Left forelimb (tissue), 1 donor: ENCODE measurements at places on chromosomes 11 and 22.

GRCh38 chr22:30297991-30298701, 8.8 kb upstream of the CASTOR1 start:
- DNase-seq = no peak

- no peak for DNase-seq
Measured at GRCh38 chr11:11290354-11290753, 62.7 kb downstream of the CSNK2A3 start.

DNA sequence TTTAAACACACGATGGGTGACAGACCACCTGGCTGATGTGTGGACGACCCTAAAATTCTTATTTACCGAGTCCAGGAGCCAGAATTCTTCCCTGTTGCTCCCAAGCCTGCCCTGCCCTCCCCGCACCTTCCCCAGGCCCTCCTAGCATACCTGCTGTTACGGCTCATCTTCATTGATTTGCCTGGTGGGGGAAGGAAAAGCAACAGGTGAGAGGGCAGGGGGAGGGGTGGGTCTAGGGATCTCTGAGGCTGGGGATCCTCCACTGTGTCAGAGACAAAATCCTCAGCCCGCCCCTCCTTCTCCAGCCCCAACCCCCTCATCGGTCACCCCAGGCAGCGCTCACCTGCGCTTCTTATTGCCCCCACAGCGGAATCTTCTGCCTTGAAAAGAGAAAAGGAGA, 4.0 kb downstream of the FXYD2 start:
- no peak for DNase-seq

GRCh38 chr22:44737406-44738346, 14.7 kb upstream of the ARHGAP8 start:
- DNase-seq = no peak

DNA sequence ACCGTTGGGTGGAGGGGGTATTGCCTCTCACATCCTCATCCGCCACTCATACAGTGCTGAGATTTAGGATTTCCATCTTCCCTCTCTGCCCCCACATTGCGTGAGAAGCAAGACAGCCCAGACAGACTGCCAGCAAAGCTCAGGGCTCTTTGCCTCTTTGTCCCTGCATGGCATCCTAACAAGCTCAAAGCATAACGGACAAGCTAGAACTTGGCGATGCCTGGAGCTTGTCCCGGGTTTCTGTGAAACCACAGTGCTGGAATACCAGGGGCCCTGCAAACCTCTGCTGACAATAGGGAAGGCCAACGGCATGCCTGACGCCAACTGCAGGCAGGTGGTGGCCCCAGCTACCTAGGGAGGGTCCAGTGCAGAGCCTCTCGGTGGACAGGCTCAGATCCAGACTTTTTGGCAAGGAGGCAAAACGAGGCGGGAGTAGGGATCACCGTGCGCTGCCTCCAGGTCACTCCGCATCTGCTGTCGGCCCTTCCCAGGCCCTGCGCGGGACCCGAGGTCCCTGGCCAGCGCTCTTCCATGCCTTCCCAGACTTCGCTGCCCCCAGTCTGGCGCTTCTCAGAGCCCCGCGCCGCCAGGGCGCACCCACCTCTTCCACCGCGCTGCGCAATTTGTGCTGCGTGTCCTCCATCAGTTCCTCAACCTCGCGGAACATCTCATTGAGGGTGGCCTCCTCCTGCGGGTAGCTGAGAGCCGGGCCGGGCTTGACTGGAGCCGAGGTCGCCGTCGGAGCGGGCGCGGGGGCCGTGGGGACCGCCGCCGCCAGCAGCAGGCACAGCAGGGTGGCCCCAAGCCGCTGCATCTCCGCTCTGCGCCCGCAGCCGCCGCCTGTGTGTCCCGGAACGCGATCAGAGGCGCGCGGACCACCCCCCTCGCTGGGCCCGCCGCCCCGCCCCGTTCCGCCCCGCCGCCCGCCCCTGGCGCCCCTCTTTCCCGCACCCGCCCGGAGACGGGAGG, at the start of gene DKK3:
TSS of gene DKK3 (minus strand) at position 858 of the 969 bp plus-strand sequence. CDS start at position 814, 44 bp downstream.
- no peak for DNase-seq

GRCh38 chr22:35394011-35394312, 6.0 kb upstream of the MCM5 start:
- no peak for DNase-seq

DNA sequence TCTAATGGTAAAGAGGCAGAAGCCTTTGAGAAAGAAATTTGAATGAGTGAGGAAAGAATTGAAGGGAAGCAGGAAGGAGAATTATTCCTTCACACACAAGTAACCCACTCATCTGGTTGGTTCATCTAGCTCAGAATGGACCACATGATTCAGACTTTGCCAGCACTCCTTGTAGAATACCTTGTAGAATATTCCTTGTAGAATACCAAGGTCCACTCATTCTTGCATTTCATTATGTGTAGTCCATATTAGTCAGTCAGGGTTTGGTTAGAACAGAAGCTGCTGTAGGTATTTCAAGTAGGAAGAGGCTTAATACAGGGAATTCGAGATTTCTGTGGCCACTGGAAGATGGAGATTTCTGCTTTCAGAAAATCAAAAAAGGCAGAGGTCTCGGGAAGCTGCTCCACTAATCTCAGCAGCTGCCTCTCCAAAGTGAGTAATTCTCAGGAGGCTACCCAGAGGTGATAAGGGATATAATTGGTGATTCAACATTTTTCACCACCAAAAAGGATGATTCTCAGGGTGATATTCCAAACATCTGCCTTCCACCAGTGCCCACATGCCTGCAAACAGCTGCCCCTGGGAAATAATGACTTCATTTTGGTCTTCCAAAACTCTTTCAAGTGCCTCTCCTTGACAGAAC, 329.1 kb downstream of the TMEM135 start:
- no peak for DNase-seq

DNA sequence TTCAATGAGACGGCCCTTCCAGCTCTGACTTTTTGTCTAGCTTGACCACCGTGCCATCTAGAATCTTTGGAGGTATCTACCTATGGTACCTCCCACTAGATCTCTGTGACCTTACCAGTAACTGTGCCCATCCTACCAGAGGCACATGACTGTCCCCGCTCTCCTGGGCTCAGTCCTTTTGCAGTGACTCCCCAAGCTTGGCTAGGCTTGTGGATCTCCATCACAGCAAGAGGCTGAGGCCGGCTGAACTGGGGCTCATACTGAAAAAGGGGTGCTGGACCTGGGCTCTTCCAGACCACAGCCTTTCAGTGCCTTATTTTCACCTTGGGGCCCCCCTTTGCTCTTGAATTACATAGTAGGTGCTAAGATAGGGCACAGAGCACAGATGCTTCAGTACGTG, 27.3 kb downstream of the RELT start:
- DNase-seq = no peak

DNA sequence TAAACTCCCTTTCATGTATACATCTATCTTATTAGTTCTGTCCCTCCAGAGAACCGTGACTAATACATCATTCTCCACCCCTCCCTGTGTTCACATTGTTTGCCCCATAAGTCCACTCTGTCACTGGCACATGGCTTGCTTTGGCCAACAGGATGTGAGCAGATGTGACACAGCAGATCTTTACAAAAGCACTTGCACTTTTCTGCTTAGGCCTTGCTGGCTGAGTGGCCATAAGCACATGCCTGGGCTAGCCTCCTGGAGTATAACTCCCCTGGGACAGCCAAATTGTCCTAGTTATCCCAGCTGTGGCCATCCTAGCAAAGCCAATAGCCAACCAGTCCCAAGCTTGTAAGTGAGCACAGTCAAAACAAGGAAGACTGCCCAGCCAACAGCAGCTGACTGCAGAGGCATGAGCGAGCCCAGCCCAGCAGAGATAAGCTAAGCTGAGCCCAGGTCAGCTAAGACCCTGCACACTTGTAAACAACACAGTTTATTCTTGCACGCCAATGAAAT, 9.7 kb upstream of the RCN1 start:
- no peak for DNase-seq

GRCh38 chr11:115760461-115761320, 256.5 kb upstream of the CADM1 start:
- DNase-seq = no peak

DNA sequence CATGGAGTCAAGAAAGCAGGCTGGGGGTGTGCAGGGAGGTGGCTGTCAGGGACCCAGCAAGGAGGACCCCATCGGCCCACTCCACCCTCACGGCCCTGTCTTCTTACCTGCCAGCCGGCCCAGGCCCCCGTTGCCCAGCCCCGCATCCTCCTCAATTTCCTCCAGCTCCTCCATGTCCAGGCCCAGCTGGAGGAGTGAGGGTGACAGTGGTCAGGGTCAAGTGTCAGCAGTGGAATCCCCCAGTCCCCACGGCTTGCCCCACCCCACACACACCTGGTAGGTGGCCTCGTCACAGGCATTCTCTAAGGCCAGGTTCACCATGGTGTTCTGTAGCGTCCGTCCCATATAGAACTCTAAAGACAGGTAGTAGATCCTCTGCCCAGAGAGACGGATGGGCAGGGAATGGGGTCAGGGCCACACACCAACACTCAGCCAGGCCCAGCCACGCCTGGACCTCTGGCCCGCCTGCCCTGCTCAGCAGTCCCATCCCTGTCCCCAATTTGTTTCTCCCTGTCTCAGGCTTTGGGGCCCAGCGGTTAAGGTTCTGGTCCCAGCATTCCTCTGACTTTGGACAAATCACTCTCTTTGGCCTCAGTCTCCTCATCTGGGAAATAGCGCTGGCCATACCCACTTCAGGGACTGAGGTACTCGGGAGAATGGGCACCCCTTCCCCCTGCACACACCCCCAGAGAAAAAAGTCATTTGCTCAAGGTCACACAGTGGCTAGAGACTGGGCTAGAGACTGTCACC, 1.3 kb downstream of the PYGM start:
- DNase-seq = no peak

DNA sequence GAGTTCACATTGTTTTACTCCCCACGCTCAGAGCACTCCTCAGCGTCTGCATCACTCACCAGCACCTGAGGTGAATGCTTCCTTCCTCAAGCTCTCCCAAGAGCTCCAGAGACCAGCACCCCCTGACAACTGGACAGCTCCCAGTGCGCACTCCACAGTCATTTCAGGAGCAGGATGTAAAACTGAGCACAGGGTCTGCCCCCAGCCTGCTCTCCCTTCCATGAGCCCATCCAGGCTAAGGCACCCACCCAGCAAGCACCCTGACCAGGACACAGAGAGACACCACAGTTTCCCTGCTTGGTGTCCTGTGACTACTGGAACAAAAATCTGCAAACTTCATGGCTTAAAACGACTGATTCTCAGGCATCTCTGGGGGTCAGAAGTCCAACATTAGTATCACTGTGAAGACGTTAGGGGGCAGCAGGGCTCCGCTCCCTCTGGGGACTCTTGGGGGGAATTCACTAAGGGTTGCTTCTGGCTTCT, 3.3 kb downstream of the SCGB1D2 start:
- DNase-seq = no peak

DNA sequence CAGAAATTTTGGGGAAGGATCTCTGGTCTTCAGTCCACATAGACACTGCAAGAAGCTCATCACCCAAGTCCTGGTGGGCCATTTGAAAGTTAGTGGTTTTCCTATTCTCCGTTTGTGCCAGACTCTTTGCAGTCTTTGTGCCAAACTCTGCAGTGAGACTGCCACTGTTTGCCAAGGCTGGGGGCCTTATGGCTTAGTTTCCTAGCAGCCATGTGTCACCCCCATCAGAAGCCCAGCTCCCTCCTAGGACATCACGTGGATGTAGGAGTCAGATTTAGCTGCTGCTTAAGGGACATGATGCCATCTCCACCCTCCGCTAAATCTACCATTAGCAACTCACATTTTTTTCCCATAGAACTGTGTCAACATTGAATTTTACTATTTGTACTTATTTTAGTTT, 220.0 kb downstream of the C11orf91 start:
- DNase-seq = no peak

GRCh38 chr11:38547462-38547861, 1949.4 kb upstream of the RAG2 start:
- no peak for DNase-seq

DNA sequence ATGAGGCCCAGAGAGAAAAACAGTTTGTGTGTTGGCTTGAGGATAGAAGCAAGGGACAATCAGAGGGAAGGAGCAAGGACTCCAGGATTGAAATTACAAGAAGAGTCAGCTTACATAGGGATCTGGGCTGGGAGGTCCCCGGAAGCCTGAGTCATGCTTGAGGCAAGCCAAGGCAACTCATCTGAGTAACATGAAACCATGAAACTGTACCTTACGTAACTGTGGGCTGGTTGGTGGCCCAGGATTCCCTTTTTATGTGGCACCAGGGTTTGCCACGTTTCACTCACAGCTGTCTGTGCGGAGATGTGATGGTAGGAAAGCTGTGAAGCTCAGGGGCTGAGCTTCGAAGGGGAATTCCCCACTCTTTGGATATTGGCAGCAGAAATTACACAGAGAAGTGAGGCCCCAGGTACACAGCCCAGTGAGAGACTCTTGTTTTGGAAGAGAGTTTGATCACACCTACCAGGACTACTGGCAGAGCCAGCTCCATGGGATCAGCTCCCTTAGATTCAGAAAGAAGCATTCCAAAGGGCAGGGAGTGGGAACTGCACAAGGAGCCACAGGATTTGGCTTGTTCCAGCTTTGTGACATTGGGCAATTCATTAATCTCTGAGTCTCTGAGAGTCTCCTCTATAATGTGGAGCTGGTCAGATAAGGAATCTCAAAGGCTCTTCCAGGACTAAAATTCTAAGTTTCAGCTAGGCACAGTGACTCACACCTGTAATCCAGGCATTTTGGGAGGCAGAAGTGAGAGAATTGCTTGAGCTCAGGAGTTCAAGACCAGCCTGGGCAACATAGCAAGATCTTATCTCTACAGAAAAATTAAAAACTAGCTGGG, 7.8 kb downstream of the SLC5A1 start:
- DNase-seq = no peak

DNA sequence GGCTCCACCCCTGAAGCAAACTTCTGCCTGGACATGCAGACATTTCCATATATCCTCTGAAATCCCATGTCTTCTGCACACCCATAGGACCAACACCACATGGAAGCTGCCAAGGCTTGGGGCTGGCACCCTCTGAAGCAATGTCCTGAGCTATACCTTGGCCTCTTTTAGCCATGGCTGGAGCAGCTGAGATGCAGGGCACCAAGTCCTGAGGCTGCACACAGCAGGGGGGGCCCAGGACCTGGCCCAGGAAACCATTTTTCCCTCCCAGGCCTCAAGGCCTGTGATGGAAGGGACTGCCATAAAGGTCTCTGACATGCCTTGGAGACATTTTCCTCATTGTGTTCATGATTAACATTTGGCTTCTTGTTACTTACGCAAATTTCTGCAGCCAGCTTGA, 34.5 kb downstream of the SYT9 start:
- no peak for DNase-seq

DNA sequence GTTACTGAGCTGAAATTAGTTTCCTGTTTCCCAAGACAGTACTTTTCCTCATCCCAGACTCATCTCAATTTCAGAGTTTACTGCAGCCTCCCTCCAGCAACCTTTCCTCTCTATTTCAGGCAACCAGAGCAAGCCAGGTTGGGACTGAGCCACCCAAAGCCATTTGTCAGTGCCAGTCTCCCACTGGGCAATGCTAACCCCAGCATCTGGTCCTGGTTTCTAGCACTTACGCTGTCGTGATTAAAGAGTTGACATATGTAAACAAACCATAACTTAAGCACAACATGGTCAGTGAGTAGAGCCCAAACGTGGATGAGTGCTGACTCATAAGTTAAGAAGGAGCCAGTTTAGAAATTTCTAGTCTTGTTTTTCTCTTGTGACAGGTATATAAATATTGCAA, 119.6 kb upstream of the BLID start:
- no peak for DNase-seq
